Head of caudate nucleus (tissue), 42 donors: ENCODE measurements at places on chromosomes 1 and 21.

DNA sequence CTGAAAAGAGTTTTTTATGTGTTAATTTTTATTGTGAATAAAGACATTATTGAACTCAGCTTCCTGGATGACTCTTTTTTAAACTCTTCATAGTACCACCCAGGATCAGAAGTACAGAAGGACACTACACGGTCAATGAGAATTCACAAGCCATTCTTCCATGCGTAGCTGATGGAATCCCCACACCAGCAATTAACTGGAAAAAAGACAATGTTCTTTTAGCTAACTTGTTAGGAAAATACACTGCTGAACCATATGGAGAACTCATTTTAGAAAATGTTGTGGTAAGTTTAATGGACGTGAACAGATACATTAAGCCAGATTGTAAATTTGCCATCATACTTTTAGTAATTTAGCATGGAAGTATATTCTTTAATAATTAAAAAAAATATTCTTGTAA, 249.5 kb downstream of the TPR start:
- no peak for DNase-seq

DNA sequence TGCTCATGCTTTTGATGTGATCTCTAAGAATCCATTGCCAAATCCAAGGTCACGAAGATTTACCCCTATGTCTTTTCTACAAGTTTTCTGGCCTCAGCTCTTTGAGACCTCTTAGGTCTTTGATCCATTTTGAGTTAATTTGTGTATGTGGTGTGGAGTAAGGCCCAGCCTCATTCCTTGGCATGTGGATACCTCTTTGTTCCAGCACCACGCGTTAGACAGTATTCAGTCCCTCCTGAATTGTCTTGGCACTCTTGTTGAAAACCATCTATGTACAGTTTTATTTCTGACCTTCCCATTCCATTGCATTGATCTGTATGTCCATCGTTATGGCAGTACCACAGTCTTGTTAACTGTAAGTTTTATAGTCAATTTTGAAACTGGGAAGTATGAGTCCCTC, 8.0 kb upstream of the FTCD start:
- no peak for DNase-seq

DNA sequence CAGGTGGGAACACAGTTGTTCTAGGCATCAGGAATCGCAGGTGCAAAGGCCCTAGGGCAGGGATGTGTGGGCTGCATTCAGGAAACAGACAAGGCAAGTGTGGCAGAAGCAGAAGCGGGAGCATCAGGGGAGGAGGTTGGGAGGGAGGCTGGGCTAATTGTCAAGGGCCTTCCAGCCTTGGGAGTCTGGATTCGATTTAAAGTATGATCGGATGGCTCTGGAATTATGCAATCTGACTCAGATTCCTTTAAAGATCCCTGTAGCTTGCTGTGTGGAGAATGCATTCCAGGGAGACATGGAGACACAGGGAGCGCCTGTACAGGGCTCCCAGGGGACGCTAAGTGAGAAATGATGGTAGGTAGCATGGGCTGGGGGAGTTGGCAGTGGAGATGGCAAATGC, 86.5 kb downstream of the LACTBL1 start:
- no peak for DNase-seq

DNA sequence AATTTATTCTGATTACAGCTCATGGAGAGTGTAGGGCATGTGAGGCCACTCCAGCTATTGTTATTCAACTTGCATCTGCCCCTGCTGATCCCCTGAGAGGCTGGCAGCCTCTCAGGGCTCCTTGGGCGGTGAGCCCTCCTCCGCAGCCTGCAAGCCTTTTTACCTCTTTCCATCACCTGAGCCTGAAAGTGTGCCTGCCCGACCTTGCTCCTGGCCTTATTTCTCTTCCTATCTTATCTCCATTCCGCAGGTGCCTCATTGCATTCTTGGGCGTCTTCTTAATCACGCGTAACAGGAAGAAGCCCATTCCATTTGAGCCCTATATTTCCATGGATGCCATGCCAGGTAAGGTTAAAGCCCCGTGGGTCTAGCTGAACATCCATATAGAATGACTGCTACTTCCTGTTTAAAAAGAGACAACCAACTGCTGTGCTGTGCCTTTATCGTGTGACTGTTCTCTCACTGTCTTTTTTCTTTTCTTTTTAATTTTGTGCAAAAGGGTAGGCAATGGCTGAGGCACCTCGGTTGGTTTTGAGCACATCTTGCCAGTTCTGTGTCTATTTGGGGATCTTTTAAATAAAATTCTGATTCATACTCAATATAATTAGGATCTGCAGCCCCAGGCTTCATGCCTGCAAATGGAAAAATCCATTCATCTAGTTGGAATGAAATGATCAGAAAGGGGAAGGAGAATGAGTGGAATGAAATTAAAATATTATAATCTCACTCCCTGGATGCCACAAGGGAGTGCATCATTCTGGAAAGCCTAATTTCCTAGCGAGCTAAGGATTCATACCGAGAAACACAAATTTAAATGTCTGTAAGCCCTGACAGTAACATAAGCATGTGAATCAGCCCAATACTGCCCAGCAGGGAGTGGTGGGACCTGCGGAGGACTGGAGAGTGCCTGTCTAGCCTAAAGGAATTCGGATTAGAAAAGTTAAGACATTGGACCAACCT, 38.6 kb upstream of the RCAN3 start:
- DNase-seq = no peak

GRCh38 chr1:81349194-81349965, 451.4 kb upstream of the ADGRL2 start:
- no peak for DNase-seq

DNA sequence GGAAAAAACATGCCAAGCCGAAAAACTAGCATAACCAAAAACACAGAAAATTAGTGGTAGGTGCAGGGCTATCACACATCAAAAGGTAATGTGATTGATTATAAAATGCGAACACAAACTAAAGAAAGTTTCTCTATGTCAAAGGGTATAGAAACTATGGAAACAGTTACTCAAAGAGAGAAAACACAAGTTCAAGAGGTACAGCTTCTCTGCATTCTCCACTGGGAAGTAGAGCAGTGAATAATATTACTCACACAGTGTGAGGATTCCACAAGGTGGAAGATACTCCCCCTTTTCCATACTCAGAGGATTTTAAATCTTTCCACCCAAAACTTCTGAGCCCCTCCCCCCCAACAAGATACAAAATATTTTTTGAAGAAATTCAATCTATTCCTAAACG, 18.6 kb downstream of the AKT3 start:
- no peak for DNase-seq

GRCh38 chr1:25484533-25484932, 53.8 kb downstream of the MACO1 start:
- no peak for DNase-seq

DNA sequence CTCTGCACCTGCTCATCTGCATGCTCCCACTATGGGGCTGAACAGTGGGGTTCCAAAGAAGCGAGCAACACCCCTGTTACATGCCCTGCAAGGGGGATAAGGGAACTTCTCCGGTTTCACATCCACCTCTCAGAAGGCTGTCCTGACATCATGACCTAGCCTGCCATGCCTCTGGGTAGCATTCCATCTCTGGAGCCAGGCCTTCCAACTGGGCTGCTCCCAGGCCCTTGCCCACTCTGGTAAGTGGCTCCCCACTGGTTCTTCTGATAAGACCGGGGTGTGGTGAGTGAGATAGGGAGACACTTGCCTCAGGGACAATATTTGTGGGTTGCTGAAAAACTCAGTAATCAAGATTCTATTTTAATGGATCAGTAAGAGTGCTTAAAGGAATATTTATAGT, 57.8 kb downstream of the KCNJ15 start:
- no peak for DNase-seq

DNA sequence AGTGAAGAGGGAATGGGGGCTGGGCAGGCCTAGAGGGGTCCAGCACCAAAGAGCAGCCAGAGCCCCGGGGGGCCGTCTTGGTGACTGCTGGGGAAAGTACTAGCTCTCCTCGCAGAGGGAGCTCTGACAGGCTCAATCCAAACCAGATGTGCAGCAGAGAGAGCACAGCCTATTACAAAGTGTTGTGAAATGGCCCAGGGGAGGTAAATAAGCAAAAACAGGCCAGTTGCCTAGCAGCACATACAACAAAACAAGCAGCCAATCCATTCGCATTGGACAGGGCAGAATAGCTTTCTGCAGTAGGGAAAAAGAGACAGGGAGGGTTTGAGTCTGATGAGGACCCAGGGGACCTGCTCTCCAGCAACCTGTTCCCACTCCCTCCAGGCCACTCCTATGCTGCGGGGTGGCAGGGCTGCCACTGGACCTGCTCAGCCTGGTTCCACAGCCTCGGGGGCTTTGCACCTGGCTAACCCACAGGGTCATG, 239.6 kb upstream of the FGGY start:
- DNase-seq = no peak

DNA sequence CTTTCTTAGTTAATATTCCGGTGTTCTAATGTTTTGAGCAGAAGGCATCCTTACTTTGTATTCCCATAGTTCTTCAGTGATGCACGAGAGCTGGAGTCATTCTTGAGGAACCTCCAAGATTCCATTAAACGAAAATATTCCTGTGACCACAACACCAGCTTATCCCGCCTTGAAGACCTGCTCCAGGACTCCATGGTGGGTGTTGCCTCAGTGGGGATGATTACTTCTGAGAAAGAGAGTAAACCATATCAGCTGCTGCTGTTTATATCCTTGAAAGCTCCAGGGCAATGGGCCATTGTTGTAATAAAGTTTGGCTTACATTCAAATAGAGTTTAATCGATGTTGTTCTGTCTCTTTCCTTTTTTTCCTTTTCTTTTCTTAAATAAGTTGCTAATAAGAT, 93.1 kb downstream of the MACF1 start:
- DNase-seq = no peak

GRCh38 chr1:95201905-95202304, 32.1 kb upstream of the RWDD3 start:
- no peak for DNase-seq

GRCh38 chr1:12150456-12151200, 16.2 kb upstream of the TNFRSF1B start:
- no peak for DNase-seq

DNA sequence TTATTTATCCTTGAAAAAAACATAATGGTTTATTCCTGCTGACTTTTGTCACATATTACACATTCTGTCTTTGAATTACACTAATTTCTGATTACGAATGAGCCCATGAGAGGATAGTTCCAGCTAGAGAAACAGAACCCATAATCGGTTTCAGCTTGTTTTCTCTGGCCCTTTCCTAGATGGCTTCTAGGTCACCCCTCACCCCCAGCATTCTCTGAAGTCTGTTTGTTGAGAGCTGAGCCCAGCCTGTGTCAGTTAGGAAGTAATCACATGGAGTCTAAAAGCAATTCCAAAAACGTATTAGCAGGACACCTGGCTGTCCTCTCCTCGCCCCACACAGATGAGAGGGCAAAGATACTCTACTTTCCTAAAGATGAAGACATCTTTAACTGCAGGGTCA, 48.9 kb downstream of the KIAA1614 start:
- DNase-seq = no peak

- DNase-seq = no peak
These were observed 36.7 kb upstream of the SH3D21 start for GRCh38 chr1:36269408-36269838.

DNA sequence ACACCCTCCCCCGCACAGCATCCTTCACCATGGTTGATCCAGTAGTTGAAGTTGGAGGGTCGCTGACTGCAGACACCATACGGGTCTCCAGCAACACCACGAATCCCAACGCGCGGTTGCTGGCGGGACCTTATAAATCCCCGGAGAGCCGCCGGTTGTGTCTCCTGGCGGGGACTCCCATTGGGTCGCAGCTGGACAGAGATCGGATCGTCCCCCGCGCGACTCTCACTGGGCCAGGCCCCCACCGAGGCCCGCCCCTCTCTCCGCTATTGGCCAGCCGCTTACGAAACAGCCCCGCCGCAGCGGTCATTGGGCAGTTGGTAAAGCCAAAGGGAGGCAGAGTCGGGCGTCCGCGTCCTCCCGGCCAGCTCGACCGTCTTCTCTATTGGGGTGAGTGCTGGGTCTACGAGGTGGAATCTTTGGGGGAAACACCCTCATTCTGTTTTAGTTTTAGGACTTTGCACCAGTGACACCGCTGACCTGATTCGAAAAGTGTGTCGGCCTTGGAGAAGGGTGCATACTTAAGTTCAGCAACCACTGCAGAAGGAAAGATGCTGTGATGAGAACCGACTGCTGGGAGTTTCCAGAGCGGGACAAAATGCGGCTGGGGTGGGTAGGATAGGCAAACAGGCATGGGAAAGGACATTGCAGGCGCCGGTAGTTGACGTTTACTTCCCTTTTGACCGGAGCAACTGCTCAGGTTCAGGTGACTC, 27.4 kb downstream of the RABIF start:
- peak; percentile 91 for DNase-seq

DNA sequence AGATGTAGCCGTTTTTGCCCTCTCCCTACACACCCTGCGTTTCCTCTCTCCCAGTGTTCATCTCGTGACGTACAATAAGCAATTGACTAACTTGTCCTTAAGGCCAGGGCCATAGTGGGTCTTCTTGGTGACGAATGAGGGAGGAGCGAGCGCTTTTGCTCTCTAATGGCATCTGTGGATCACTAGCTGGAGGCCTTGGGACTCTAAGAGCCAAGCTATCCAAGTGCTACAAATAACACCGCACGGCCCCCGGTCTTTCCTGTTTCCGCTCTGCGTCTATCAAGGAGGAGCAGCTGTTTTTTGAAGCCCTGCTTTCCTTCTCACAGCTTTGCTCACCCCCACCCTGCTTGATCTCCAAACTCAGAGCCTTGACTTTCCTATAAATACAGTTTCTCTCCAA, 25.2 kb downstream of the EVA1C start:
- no peak for DNase-seq
